DMS53 (cell line): ENCODE measurements at places on chromosomes 11 and 22.

- DNase-seq: peak; percentile 29
Measured at GRCh38 chr22:17074648-17075002, 10.2 kb upstream of the IL17RA start.

- DNase-seq: no peak
Measured at GRCh38 chr11:34721646-34722045, 100.8 kb downstream of the EHF start.

DNA sequence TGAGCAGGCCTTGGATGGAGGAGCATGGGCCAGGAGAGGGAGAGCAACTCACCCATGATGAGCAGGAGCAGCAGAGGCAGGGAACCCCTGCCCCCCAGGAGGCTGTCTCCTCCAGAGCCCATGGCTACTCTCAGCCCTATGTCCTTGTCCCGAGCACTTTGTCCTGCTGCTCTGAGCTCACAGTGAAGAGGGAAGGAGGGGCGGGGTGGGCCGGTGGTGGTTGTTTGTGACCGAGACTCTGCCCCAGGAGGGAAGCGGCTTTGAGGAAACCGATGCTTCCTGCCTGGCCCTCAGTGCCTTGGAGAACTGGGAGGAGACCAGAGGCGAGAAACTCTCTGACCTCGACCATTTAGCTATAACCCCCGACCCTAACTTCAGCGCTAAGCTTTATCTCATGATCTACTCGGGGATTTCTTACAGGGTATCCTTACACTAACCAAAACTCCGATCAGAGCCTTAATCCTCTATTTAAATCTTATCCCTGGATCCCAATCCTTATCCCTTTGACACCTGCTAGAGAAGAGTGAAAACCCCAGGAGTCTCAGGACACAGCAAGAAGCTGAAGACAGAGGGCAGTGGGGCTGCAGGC lies at the start of gene ROBO4:
ROBO4 (minus strand) TSS at position 192 of the 589 bp plus-strand sequence; CDS start at position 122, 70 bp downstream.
- DNase-seq: no peak

DNA sequence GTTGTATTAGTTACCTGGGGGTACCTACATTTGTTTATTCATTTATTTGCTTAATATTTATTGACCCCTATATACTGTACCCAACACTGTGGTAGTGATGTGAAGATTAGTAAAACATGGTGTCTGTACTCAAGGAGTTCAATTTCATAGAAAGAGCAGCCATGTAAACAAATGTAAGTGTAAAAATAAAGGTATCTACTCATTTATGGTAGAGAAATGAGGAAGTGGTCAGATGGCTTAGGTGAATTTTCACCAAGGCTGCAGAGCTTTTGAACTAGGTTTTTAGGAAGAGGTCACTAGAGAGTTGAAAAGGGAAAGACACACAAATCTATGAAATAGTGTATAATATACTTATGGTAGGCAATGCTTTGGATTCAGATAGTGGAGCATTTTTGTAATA lies 11.1 kb downstream of the CTR9 start:
- no peak for DNase-seq

GRCh38 chr11:114063149-114063828 lies 3.8 kb downstream of the ZBTB16 start:
- DNase-seq: no peak

DNA sequence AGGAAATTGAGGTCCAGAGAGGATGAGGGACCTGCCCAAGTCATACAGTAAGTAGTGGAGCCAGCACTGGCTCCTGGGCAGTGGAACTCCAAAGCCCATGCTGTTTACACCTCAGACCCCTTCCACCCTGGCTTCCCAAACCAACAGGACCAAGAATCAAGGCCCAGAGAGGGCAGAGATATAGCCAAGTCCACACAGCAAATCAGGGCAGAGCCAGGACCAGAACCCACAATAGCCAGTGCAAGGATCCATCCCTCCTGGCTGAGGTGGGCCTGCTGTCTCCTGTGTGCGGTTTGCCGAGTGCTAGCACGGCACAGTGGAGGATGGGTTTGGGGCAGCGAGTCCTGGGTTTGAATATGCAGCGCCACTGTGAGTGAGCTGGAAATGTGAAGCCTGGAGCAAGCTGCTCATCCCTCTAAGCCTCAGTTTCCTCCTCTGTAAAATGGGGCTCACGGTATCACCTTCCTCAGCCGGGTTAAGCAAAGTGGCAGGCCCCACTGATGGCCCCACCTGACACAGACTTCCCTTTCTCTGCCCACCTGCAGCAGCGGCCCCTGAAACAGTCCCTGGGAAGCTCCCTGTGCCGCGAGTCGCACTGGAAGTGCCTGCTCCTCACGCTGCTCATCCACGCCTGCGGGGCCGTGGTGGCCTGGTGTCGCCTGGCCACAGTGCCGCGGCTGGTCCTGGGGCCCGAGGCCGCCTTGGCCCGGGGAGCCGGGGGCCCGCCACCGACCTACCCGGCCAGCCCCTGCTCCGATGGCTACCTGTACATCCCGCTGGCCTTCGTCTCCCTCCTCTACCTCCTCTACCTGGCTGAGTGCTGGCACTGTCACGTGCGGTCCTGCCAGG lies 2.3 kb downstream of the TMEM151A start:
- DNase-seq: no peak

- DNase-seq: no peak
Measured at GRCh38 chr11:1736447-1736992, 13.9 kb downstream of the IFITM10 start.

DNA sequence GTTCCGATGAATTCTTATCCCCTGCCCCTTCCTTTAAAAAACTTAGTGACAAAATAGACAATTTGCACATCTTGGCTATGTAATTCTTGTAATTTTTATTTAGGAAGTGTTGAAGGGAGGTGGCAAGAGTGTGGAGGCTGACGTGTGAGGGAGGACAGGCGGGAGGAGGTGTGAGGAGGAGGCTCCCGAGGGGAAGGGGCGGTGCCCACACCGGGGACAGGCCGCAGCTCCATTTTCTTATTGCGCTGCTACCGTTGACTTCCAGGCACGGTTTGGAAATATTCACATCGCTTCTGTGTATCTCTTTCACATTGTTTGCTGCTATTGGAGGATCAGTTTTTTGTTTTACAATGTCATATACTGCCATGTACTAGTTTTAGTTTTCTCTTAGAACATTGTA lies 12.0 kb downstream of the CCND1 start:
- DNase-seq: peak; percentile 32

- DNase-seq: no peak
Measured at GRCh38 chr11:8692417-8692816, 9.8 kb downstream of the RPL27A start.

- peak; percentile 77 for DNase-seq
Measured at GRCh38 chr11:85628771-85629341, 463 bp downstream of the TMEM126B start.

DNA sequence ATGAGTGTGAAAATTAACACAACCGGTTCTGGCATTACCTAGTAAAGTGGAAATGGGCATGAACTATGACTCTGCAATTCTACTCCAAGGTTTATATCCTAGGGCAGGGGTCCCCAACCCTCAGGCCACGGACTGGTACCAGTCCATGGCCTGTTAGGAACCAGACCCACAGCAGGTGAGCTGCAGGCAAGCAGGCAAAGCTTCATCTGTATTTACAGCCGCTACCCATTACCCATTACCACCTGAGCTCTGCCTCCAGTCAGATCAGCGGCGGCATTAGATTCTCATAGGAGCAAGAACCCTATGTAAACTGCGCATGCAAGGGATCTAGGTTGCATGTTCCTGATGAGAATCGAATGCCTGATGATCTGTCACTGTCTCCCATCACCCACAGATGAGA lies 49.8 kb downstream of the MORC2 start:
- DNase-seq: no peak

- no peak for DNase-seq
Measured at GRCh38 chr22:20271114-20271994, 3.2 kb upstream of the RTN4R start.

DNA sequence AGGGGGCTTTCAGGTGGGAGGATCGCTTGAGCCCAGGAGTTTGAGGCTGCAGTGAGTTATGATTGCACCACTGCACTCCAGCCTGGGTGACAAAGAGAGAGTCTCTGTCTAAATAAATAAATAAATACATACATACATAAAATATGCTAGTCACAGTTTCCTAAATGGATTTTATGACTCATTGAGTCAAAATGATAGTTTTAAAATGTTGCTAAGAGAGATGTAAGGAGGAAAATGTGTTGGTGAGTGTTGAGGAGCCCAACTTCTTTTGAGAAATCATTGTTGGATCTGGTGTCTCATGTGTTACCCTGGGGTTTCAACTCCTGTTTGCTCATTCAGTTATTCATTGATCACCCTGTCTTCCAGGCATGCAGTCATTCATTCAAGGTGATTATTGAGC lies 21.0 kb downstream of the PARVB start:
- no peak for DNase-seq

- no peak for DNase-seq
Measured at GRCh38 chr11:61783717-61784505, 8.5 kb downstream of the TMEM258 start.

DNA sequence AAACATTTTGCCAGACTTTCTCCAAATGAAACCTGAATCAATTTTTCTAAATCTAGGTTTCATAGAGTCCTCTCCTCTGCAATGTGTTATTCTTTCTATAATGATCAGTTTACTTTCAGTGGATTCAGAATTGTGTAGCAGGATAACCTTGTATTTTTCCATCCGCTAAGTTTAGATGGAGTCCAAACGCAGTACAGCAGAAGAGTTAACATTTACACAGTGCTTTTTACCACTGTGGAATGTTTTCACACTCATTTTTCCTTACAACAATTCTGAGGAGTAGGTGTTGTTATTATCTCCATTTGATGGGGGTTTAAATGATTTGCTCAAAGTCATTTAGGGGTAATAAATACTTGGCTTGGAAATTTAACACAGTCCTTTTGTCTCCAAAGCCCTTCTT lies 9.6 kb downstream of the RAG1 start:
- no peak for DNase-seq
